Placental pericyte (primary cell): ENCODE measurements at places on chromosomes 1 and 21. TPM values are rescaled to one million over a fixed set of nuclear protein-coding genes. Genes with fewer than 3 reads are reported as not detected.

The ALG6 gene
- total RNA-seq, result 3.1 and 12.5 TPM in 2 replicates

The SLC16A4 gene
- total RNA-seq, result 57.8 and 106 TPM in 2 replicates

The CRNN gene
- not detected in 2 replicates for total RNA-seq

The KRTAP12-2 gene
- not detected in 2 replicates for total RNA-seq

The CACNA1S gene
- total RNA-seq, result not detected in 2 replicates

The MAP3K21 gene
- total RNA-seq, result 1.1 and 1.5 TPM in 2 replicates

The PGLYRP3 gene
- total RNA-seq, result not detected in 2 replicates

The TDRD5 gene
- not detected in 2 replicates for total RNA-seq

The TAS1R1 gene
- under 0.01 and 0.14 TPM in 2 replicates for total RNA-seq

The CLSTN1 gene
- 84.2 and 190 TPM in 2 replicates for total RNA-seq

The OR2T35 gene
- not detected in 2 replicates for total RNA-seq
